ENCODE measurements at places on chromosomes 6 and 20. TPM values are rescaled to one million over a fixed set of nuclear protein-coding genes. Genes with fewer than 3 reads are reported as not detected.

GRCh38 chr6:144064402-144065212 is 30.8 kb downstream of the SF3B5 start:
- peak; percentile 66 for DNase-seq
- H3K4me3 ChIP-seq, result peak overlapping the region; percentile 70
- peaks cover 22% of the 10 kb centered on the region for H3K4me1 ChIP-seq
- no peaks in the 10 kb centered on the region for H3K27me3 ChIP-seq

DNA sequence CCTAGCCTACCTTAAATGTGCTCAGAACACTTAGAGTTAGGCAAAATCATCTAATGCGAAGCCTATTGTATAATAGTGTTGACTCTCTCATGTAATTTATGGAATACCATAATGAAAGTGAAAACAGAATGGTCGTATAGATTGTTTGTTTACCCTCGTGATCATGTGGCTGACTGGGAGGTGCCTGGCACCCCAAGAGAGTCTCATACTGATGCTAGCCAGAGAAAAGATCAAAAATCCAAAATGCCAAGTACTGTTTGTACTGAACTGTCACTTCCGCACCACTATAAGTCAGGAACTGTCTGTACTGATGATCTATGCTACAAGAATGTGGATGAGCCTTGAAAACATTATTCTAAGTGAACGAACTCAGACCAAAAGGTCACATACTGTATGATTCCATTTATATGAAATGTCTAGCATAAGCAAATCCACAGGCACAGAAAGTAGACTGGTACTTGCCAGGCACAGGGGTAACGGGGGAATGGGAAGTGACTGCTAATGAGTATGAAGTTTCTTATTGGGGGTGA is 22.4 kb downstream of the ZMYND8 start:
- peak overlapping the region; percentile 34 for H3K4me3 ChIP-seq
- DNase-seq, result no peak
- H3K4me1 ChIP-seq, result peaks cover 74% of the 10 kb centered on the region
- no peaks in the 10 kb centered on the region for H3K27me3 ChIP-seq
- peak overlapping the region; percentile 94 for H3K27ac ChIP-seq

Gene AKAP7
- total RNA-seq, result 12.4 TPM

DNA sequence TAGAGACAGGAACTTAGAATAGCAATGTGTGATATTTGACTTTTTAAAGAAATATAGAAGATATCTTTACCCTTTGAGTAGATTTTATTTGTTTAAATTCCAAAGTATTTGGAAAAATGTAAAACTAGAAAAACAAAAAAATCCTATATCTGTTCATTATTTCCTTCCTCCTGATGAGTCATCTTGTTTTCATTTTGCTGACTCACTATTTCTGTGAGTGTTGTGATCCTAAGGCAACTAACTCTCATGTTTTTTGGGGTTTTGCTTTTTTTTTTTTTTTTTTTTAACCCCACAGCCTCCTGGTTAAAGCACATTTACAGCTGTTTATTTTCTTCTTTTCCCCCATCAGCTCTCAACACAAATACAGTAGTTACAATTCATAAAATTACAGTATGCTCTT is 37.8 kb upstream of the THEMIS start:
- peaks cover 9% of the 10 kb centered on the region for H3K4me1 ChIP-seq
- H3K36me3 ChIP-seq, result no peaks in the 10 kb centered on the region
- no peak overlapping the region for H3K27ac ChIP-seq
- H3K4me3 ChIP-seq, result no peak overlapping the region

- no peaks in the 10 kb centered on the region for H3K27me3 ChIP-seq
- no peak for DNase-seq
- H3K27ac ChIP-seq, result no peak overlapping the region
- H3K4me3 ChIP-seq, result no peak overlapping the region
- H3K4me1 ChIP-seq, result no peaks in the 10 kb centered on the region
- peaks cover 13% of the 10 kb centered on the region for H3K36me3 ChIP-seq
Measured at GRCh38 chr6:143952060-143952778, 55.8 kb downstream of the PLAGL1 start.

Gene C6orf141
- 8.7 TPM for total RNA-seq

- no peak overlapping the region for H3K27ac ChIP-seq
- H3K4me1 ChIP-seq, result peaks cover 9% of the 10 kb centered on the region
- DNase-seq, result no peak
- no peak overlapping the region for H3K4me3 ChIP-seq
Measured at GRCh38 chr6:146968041-146968760, 236.0 kb upstream of the STXBP5 start.

GRCh38 chr20:40476461-40476860 is 212.6 kb downstream of the MAFB start:
- DNase-seq, result no peak
- no peak overlapping the region for H3K27ac ChIP-seq
- H3K36me3 ChIP-seq, result no peaks in the 10 kb centered on the region
- H3K27me3 ChIP-seq, result no peaks in the 10 kb centered on the region
- no peak overlapping the region for H3K4me3 ChIP-seq
- H3K4me1 ChIP-seq, result peaks cover 5% of the 10 kb centered on the region

- no peak overlapping the region for H3K4me3 ChIP-seq
- no peak overlapping the region for H3K27ac ChIP-seq
- H3K27me3 ChIP-seq, result no peaks in the 10 kb centered on the region
- peaks cover 34% of the 10 kb centered on the region for H3K36me3 ChIP-seq
- DNase-seq, result no peak
Measured at GRCh38 chr6:158789115-158789917, 29.9 kb downstream of the EZR start.

DNA sequence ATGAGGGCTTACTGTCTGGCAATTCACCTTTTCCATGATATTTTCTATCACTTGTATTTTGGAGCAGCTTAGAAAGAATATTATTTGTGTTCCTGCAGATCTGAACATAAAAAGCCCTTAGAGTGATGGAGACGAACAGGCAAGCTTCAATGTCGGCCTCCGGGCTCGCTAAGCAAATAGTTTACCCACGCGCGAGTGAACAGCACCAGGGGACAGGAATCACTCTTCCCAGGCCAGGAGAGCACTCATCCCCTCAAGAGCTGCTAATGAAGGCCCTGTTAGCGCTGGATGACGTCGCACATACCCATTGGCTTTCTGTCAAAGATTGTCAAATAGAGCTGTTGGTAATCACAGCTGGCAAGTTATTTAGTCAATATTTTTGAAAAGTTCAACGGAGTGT is 395.7 kb downstream of the ZFAND3 start:
- H3K27ac ChIP-seq, result no peak overlapping the region
- no peak for DNase-seq
- H3K4me1 ChIP-seq, result peaks cover 10% of the 10 kb centered on the region
- H3K27me3 ChIP-seq, result no peaks in the 10 kb centered on the region

DNA sequence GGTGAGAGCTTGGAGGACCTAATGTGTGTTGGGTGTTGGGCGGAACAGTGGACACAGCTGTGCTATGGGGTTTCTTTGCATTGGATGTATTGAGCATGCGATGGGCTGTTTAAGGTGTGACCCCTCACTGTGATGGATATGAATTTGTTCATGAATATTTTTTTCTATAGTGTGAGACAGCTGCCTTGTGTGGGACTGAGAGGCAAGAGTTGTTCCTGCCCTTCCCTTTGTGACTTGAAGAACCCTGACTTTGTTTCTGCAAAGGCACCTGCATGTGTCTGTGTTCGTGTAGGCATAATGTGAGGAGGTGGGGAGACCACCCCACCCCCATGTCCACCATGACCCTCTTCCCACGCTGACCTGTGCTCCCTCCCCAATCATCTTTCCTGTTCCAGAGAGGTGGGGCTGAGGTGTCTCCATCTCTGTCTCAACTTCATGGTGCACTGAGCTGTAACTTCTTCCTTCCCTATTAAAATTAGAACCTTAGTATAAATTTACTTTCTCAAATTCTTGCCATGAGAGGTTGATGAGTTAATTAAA is 3.0 kb downstream of the HLA-A start:
- H3K27ac ChIP-seq, result no peak overlapping the region
- no peaks in the 10 kb centered on the region for H3K27me3 ChIP-seq
- H3K36me3 ChIP-seq, result peaks cover 20% of the 10 kb centered on the region
- DNase-seq, result no peak

- H3K36me3 ChIP-seq, result no peaks in the 10 kb centered on the region
- peak; percentile 84 for DNase-seq
- H3K4me1 ChIP-seq, result peaks cover 18% of the 10 kb centered on the region
Measured at GRCh38 chr20:17895641-17896171, 72.9 kb downstream of the SNX5 start.

DNA sequence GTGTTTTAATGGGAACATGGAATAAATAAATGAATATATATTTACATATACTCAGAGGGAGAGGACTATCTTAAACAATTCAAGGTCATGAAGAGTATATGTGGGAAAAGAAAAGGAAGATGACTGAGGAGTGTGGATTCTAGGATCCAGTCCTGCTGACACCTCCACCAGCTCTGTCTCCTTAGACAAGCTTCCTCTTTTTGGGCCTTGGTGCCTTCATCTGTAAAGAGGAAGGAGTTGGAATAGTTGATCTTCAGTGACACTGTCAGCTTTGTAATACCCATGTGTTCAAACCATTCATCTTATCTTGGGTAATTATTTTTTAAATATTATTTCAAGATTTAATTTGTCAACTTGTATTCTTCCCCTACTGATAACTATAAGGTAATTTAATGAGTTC is 338.0 kb downstream of the ADGRB3 start:
- no peak for DNase-seq
- H3K27ac ChIP-seq, result no peak overlapping the region
- H3K27me3 ChIP-seq, result no peaks in the 10 kb centered on the region

GRCh38 chr6:15358579-15359327 is 112.9 kb downstream of the JARID2 start:
- H3K4me3 ChIP-seq, result no peak overlapping the region
- no peaks in the 10 kb centered on the region for H3K27me3 ChIP-seq
- H3K27ac ChIP-seq, result no peak overlapping the region
- H3K4me1 ChIP-seq, result no peaks in the 10 kb centered on the region
- no peak for DNase-seq
- no peaks in the 10 kb centered on the region for H3K36me3 ChIP-seq

Gene HLA-DMB
- 15.0 TPM for total RNA-seq

- H3K4me3 ChIP-seq, result peak overlapping the region; percentile 21
- peak overlapping the region; percentile 66 for H3K27ac ChIP-seq
- H3K4me1 ChIP-seq, result no peaks in the 10 kb centered on the region
- no peaks in the 10 kb centered on the region for H3K36me3 ChIP-seq
- H3K27me3 ChIP-seq, result no peaks in the 10 kb centered on the region
Measured at GRCh38 chr6:34555007-34555322, 1.2 kb downstream of the SPDEF start.

Gene MCHR2
- not detected for total RNA-seq

GRCh38 chr6:36692220-36692619 is 5.4 kb upstream of the RAB44 start:
- no peaks in the 10 kb centered on the region for H3K36me3 ChIP-seq
- no peak for DNase-seq
- no peak overlapping the region for H3K27ac ChIP-seq
- H3K4me1 ChIP-seq, result peaks cover 23% of the 10 kb centered on the region
- no peak overlapping the region for H3K4me3 ChIP-seq

Gene SCRT2
- total RNA-seq, result not detected

DNA sequence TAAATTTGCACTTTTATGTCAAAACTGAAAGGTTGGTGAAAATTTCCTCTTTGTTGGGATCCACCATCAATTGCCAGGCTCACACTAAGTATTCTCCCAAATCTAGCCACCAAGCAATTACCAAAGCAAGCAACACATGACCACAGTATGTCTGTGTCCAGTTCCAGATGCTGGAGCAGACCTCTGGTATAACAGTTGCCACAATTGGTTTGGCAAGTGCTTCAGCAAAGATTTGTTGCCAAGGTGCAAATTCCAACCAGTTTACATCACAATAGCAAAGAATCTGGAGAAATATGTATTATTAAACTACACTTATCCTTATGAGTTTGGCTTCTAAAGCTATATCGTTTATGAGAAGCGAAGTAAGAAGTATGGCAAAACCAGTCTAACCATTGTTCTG is 6.4 kb downstream of the GTF2H5 start:
- no peak for DNase-seq
- peaks cover 6% of the 10 kb centered on the region for H3K4me1 ChIP-seq
- H3K27ac ChIP-seq, result no peak overlapping the region
- no peaks in the 10 kb centered on the region for H3K27me3 ChIP-seq
- no peak overlapping the region for H3K4me3 ChIP-seq
- H3K36me3 ChIP-seq, result no peaks in the 10 kb centered on the region

- DNase-seq, result no peak
- H3K27me3 ChIP-seq, result peaks cover 24% of the 10 kb centered on the region
Measured at GRCh38 chr20:46814366-46815232, 80.0 kb upstream of the EYA2 start.

DNA sequence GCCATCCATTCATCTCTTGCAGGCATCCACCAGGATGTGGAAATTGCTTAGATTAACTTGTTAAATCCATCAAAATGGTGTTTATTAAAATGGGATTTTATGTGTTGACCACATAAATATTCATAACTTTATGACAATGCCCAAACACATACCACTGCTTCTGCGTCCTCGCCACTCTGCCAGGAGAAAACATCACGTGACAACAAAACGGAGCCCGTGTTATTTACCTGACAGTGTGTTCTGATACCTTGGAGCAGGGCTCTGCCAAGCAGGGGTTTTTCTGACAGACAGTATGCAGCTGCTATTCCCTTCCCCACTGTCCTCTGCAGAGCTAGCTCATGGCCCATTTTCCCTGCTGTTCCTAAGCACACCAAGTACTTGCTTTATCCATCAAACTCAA is 279.5 kb upstream of the CHD6 start:
- H3K27me3 ChIP-seq, result no peaks in the 10 kb centered on the region
- no peak overlapping the region for H3K4me3 ChIP-seq
- peaks cover 8% of the 10 kb centered on the region for H3K4me1 ChIP-seq
- no peak overlapping the region for H3K27ac ChIP-seq
- DNase-seq, result no peak

- H3K36me3 ChIP-seq, result peaks cover 64% of the 10 kb centered on the region
- H3K4me3 ChIP-seq, result no peak overlapping the region
- H3K4me1 ChIP-seq, result no peaks in the 10 kb centered on the region
- H3K27me3 ChIP-seq, result no peaks in the 10 kb centered on the region
- H3K27ac ChIP-seq, result peak overlapping the region; percentile 11
- DNase-seq, result no peak
Measured at GRCh38 chr20:3307078-3307477, 68.1 kb upstream of the SLC4A11 start.

GRCh38 chr20:15930311-15931305 is 642.6 kb downstream of the KIF16B start:
- H3K27ac ChIP-seq, result no peak overlapping the region
- H3K27me3 ChIP-seq, result no peaks in the 10 kb centered on the region
- no peak for DNase-seq
- H3K36me3 ChIP-seq, result no peaks in the 10 kb centered on the region

Gene RIPPLY2
- not detected for total RNA-seq

DNA sequence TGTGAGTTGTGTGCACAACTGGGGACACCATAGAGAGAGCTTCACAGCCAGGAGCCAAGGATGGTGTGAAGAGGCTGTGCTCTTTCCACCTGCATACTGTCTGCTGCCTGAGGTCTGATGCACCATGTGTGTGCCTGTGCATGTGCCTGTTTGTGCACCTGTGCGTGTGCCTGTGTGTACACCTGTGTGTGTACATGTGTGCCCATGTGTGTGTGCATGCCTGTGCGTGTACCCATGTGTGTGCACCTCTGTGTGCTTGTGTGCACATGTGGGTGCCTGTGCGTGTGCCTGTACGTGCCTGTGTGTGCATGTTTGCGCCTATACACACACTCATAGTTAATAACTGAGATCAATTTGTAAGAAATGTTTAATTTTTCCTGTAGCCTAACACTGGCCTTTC is 51.3 kb downstream of the FAM120B start:
- peaks cover 30% of the 10 kb centered on the region for H3K36me3 ChIP-seq
- no peak for DNase-seq
- no peak overlapping the region for H3K4me3 ChIP-seq
- no peak overlapping the region for H3K27ac ChIP-seq
- H3K4me1 ChIP-seq, result peaks cover 21% of the 10 kb centered on the region
